ENCODE measurements at places on chromosomes 12 and 14.

- DNase-seq: no peak
These were observed 106.2 kb downstream of the NCOR2 start for GRCh38 chr12:124461241-124461673.

- peak; percentile 7 for DNase-seq
These were observed 324 bp downstream of the POLE start for GRCh38 chr12:132686825-132687210.

DNA sequence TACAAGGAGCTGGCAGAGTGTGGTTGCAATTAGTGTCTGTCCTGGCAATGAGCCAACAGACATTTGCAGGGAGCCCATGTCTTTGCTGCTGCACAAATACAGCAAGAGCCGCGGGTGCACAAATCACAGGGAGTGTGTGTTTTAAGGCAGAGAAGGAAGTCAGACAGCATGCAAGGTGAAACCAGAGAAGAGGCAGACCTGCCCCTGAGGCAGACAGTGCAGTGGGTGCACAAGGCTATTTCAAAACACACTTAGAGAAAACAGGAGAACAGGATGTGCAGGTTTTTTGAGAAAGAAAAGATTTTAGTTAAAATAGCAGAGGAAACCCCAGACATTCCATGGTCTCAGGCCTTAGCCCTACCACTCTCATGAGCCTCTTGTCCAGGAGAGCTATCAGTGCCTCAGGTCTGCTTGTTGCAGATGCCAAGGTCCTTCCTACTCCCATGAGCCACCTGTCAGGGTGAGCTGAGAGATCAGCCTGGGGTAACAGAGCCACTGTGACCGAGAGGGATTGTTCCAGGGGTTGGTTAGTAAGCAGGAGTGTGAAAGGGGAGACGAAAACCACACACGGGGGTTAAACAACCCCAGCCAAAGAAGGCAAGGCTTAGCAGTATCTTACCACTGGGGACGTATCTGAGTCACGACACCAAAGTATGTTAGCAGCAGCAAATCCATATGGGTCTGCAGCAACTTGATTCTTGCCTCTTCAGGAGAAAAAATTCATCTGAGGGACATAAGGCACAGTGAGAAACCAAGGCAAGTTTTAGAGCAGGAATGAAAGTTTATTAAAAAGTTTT is 78.1 kb downstream of the C14orf132 start:
- no peak for DNase-seq

DNA sequence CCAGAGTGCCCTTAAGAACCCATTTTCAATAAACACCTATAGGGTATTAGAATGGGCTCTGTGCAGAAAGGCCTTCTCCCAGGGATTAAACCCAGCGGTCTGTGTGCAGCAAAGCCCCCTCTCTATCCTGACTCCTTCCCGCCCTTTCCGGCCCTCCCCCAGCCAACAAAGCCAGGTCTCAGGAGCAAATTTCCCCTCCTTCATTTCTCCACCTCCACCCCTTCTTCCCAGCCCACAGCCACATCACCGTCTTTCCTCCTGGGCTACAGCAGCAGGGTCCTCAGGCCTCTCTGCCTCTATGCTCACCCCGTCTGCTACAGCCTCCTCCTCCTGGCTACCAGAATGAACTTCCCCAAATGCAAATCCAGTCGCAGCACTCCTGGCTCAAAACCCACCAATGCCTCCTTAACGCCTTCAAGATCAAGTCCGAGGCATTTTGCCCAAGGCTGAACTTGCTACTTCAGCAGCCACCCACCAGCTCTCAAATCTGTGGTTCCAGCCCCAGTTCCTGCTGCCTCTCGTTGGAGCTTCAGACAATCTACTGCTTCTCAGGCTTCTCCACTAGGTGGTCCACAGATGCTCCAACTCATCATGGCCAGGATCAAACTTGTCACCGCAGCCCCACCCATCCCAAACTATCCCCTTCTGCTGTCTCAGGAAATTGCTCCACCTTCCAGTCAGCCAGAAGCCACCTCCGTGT is 134.8 kb downstream of the BCL11B start:
- no peak for DNase-seq

DNA sequence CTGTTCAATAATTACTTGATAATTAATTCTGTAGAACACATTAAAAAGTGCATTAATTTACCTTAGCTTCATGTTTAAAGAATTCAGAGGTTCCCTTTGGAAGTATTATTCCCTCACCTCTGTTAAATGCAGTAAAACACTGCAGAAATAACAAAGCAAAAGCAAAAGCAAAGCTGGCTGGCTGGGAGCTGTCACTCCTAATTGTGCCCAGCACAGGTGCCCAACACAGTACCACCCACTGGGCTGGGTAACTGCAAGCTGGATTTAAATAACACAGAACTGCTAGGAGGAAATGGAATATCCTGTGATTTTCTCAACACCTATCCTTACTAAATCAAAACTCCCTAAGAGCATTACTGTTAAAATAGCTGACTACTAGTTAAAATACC is 72.6 kb downstream of the SLC2A13 start:
- no peak for DNase-seq

DNA sequence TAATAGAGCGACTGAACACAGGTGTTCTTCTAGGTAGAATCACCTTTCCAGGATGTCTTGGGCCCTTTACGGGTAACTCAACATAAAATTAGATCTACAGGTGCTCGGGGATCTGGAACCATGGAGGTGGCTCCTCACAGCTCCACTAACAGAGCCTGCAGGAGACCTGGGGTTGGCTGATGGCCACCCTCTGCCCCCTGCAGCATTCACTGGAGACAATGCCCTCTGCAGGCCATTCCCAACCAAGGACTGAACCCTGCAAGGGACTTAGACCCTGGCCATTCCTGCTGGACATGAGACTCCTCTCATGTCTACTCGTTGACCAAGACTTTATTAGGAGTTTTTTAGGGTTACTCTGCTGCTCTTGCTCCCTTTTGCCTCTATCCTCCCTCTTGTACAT is 58.5 kb upstream of the PPP4R3A start:
- DNase-seq: no peak

- no peak for DNase-seq
These were observed 100.2 kb downstream of the SRGAP1 start for GRCh38 chr12:63944586-63945228.

DNA sequence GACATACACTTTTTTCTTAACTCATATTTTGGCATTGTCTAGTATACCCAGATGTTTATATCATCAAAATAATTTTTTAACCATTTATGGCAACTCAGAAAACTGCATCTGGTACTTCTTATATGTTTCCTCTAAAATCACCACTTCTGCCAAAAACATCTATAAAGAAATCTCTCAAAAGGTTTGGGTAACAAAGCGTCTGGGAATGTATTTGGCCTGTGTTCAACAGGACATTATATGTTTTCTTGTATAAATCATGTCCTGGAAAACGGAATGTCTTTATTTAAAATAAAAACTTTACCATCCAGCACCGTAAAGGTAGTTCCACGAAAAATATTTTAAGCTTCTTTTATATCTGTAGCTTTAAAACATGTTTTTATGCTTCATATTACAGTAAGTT is 36.1 kb upstream of the FBLN5 start:
- DNase-seq: no peak

DNA sequence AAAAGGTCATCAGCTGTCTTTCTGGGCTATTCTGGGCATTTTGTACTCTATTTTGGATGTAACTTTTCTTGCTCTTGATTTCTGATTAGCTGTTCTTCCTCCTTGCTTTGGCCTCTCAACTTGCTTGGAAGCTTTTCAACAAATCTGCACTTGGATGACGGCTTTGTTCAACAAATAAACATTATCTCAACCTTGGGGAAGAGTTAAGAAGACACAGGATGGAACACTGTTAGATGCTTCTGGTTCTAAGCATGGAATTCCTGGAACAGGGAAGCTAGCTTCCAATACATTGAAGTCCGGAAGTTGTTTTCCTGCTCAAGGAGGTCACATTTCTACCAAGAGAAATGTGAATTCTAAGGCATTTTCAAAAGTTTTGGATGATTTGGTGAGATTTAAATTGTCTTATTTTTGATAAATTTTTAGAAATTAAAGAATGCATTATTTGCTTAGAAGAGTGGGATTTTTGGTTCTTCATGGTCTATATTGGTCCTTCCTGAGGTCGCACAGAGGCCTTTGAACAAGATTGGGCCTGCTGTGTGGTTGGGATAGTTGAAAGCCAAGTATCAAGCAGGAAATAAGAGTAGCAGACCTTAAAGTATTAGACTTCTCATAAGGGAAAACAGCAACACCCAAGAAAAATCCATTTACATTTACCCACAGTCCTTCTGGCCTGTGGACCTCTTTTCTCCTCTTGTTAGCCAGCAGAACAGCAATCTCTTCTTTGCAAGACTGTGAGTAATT is 59.2 kb downstream of the PPFIBP1 start:
- no peak for DNase-seq
